ENCODE measurements at places on chromosomes 6 and 20. TPM values are rescaled to one million over a fixed set of nuclear protein-coding genes. Genes with fewer than 3 reads are reported as not detected.

DNA sequence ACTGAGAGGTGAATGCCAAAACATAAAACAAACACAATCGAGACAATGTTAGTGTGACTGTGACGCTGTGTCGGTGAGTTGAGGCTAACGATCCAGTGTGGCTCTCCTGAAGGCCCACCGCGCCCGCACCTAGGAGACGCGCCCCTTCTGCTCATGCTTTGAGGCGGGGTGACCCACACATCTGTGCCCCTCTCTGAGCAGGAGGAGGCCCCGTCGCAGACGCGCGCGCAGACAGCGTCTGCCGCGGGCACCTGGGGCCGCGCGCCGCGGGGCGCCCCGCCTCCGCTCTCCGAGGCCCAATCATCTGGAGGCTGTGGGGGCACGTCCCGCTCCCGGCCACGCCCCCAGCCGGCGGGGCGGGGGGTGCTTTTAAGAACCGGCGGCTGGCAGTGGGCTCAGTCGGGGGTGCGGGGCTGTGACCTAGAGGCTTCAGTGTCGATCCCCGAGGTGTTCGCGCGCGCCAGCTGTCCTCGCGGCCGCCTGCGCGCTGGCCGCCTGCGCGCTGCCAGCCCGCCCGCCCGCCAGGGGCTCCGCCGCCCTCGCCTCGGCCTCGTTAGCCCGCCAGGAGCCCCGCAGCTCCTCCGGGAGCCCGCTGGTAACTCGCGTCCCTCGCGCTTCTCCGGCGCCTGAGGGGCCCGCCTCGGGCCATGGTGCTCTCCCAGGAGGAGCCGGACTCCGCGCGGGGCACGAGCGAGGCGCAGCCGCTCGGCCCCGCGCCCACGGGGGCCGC lies at the start of gene SLC16A10:
Gene SLC16A10 (plus strand): TSS at position 398 of the 730 bp plus-strand sequence. CDS start 250 bp downstream, at position 648.
- peak; percentile 90 for DNase-seq
- H3K27ac ChIP-seq = no peak within 1 kb of the TSS
- H3K4me3 ChIP-seq = peak within 1 kb of the TSS; percentile 91
- no peaks in the 10 kb centered on the region for H3K27me3 ChIP-seq
- H3K36me3 ChIP-seq = no peaks in the 10 kb centered on the region

DNA sequence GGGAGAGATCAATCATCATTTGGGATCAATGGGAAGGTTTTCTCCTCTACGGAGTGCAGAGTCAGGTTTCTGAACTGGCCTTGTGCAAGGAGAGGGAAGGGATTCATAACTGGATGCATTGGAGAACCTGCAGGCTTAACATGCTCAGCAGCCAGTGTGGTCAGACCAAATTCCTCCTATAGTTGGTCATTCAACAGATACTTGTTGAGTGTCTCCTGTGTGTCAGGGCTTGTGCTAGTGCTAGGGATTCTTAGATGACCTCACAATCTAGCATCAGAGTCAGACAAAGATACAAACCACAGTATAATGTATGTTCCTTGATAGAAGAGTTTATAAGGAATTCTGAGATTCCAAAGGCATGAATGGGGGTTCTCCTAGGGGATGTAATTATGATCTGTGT lies 23.9 kb downstream of the RALY start:
- no peak overlapping the region for H3K27ac ChIP-seq
- no peak overlapping the region for H3K4me3 ChIP-seq

DNA sequence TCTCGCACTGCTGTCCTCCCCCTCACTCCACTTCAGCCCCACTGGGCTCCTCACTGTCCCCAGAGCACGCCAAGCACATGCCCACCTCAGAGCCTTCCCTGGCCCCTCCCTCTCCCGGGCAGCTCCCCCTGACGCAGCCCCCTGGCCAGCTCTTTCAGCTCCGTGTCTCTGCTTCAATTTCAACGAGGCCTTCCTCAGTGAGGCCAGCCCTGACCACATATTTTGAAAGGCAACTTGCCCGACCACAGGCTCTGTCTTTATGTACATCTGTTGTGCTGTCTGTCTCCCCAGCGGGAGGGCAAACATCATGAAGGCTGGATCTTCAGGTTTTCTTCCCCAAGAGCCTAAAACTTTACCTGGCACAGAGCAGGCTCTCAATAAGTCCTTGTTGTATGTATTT lies 44.6 kb downstream of the JPH2 start:
- DNase-seq = no peak
- peak overlapping the region; percentile 37 for H3K27ac ChIP-seq
- H3K4me1 ChIP-seq = peaks cover 10% of the 10 kb centered on the region
- H3K27me3 ChIP-seq = no peaks in the 10 kb centered on the region
- H3K36me3 ChIP-seq = no peaks in the 10 kb centered on the region
- no peak overlapping the region for H3K4me3 ChIP-seq

- no peaks in the 10 kb centered on the region for H3K36me3 ChIP-seq
- no peak overlapping the region for H3K27ac ChIP-seq
- no peaks in the 10 kb centered on the region for H3K4me1 ChIP-seq
- no peak overlapping the region for H3K4me3 ChIP-seq
These were observed 7.1 kb downstream of the CD93 start for GRCh38 chr20:23079016-23079351.

DNA sequence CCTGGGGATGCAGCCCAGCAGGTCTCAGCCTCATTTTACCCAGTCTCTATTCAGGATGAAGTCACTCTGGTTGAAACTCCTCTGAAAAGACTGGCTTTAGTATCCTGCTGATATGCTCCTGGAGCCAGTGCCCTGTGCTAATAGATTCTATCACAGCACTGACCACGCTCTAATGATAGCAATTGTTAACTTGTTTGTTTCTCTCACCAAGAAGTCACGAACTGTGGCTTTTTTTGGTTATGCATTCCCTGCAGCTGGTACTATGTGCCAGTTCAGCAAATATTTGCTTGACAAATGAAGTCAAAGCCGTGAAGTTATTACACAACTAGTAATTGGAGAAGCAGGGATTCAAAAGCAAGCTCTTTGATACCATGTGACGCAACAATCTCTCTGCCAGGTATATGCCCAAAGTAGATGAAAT lies 754.6 kb downstream of the KIF16B start:
- no peak overlapping the region for H3K27ac ChIP-seq
- no peak for DNase-seq
- no peaks in the 10 kb centered on the region for H3K27me3 ChIP-seq
- H3K36me3 ChIP-seq = no peaks in the 10 kb centered on the region
- no peak overlapping the region for H3K4me3 ChIP-seq
- H3K4me1 ChIP-seq = peaks cover 1% of the 10 kb centered on the region

GRCh38 chr20:58514321-58515232 lies 622 bp downstream of the APCDD1L start:
- H3K4me1 ChIP-seq = no peaks in the 10 kb centered on the region
- DNase-seq = no peak
- H3K4me3 ChIP-seq = peak overlapping the region; percentile 5
- no peaks in the 10 kb centered on the region for H3K36me3 ChIP-seq
- H3K27ac ChIP-seq = no peak overlapping the region

GRCh38 chr6:169189182-169189581 lies 64.5 kb downstream of the THBS2 start:
- peak overlapping the region; percentile 93 for H3K27ac ChIP-seq
- H3K27me3 ChIP-seq = no peaks in the 10 kb centered on the region
- DNase-seq = no peak
- no peaks in the 10 kb centered on the region for H3K36me3 ChIP-seq
- H3K4me3 ChIP-seq = no peak overlapping the region
- H3K4me1 ChIP-seq = no peaks in the 10 kb centered on the region

DNA sequence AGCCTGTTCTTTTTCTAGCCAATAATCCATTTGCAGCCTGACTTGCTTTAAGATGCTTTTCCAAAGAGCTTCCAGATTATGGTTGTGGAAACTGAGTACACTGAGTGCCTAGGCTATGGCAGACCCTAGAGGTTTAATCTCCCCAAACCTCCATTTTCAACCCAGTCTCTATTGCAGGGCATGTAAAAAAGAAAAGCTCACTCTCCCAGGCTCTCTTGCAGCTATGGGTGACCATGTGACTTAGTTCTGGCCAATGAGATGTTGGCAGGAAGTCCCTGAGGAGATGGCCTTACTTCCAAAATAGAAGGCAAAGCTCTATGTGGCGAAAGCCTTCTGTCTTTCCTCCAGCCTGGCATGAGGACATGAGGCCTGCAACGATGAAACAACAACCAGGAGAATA lies 3.8 kb downstream of the PDRG1 start:
- H3K27me3 ChIP-seq = no peaks in the 10 kb centered on the region
- no peaks in the 10 kb centered on the region for H3K4me1 ChIP-seq
- peaks cover 2% of the 10 kb centered on the region for H3K36me3 ChIP-seq
- DNase-seq = no peak
- H3K27ac ChIP-seq = no peak overlapping the region

GRCh38 chr6:65259059-65259458 lies 448.0 kb downstream of the EYS start:
- no peaks in the 10 kb centered on the region for H3K4me1 ChIP-seq
- H3K27me3 ChIP-seq = no peaks in the 10 kb centered on the region
- no peak overlapping the region for H3K4me3 ChIP-seq
- DNase-seq = no peak

DNA sequence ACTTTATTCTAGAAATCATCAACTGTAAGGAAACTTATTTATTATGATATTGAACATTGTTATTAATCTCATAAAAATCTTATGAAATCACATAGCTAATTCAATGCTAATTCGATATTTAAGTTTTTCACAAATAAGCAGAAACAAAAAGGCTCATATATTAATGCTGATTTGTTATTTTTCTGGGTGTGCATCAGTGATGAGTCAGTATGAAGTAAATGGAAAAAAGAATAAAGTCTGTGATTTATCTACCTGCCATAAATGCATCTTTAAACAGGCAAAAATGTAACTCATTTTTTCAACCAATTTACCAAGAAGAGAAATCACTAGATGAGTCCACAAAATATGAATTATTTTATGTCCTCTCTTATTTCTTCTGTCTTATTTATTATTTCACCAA lies 253.5 kb downstream of the PTPRK start:
- no peak overlapping the region for H3K4me3 ChIP-seq
- no peaks in the 10 kb centered on the region for H3K27me3 ChIP-seq
- no peak overlapping the region for H3K27ac ChIP-seq

DNA sequence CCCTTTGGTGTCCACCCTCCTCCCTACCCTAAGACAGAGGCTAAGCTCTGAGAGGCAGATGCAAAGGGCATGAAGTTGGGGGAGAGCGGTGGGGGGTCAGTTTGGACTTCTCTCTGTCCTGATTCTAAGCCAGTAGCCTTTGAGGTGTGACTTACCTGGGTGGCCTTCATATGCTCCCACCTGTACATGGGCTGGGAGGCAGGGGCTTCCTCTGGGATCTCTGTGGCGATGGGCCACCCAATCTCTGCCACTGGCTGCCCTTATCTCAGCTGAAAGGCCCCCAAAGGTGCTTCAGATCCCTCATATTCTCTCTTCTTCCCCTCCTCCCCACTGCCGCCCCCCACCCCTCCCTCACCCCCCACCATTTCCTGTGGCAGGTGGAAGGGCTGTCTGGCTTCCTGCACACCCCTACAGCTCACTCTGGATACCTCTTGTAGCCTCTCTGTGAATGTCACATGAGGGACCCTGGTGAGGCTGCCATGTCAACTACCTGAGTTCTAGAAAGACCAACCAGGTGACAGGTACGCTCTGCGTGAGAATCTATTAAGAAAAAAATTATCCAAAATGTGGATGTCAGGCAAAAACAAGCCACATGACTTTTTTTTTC lies 34.0 kb downstream of the PNLDC1 start:
- H3K27ac ChIP-seq = no peak overlapping the region
- no peaks in the 10 kb centered on the region for H3K27me3 ChIP-seq
- no peak for DNase-seq
- H3K4me1 ChIP-seq = no peaks in the 10 kb centered on the region
- no peaks in the 10 kb centered on the region for H3K36me3 ChIP-seq
- no peak overlapping the region for H3K4me3 ChIP-seq

DNA sequence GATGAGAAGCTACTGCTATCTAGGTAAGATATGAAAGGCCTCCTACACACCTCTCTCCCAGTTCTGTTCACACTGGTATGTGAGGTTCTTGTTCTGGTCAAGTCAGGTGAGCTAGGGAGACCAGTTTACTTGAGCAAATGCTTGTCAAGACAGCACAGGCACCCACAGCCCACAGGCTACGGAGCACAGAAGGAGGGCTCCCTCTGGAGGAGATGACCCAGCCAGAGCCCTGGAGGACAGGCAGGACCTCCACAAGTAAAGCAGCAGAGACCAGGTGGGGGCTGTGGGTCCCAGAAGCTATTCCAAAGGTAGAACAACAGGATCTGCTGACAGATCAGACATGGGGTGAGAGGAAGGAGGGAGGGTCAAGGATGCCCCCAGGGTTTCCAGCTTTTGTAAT lies 13.2 kb downstream of the MMP24OS start:
- no peak for DNase-seq
- no peaks in the 10 kb centered on the region for H3K27me3 ChIP-seq
- H3K36me3 ChIP-seq = peaks cover 5% of the 10 kb centered on the region
- H3K27ac ChIP-seq = no peak overlapping the region

DNA sequence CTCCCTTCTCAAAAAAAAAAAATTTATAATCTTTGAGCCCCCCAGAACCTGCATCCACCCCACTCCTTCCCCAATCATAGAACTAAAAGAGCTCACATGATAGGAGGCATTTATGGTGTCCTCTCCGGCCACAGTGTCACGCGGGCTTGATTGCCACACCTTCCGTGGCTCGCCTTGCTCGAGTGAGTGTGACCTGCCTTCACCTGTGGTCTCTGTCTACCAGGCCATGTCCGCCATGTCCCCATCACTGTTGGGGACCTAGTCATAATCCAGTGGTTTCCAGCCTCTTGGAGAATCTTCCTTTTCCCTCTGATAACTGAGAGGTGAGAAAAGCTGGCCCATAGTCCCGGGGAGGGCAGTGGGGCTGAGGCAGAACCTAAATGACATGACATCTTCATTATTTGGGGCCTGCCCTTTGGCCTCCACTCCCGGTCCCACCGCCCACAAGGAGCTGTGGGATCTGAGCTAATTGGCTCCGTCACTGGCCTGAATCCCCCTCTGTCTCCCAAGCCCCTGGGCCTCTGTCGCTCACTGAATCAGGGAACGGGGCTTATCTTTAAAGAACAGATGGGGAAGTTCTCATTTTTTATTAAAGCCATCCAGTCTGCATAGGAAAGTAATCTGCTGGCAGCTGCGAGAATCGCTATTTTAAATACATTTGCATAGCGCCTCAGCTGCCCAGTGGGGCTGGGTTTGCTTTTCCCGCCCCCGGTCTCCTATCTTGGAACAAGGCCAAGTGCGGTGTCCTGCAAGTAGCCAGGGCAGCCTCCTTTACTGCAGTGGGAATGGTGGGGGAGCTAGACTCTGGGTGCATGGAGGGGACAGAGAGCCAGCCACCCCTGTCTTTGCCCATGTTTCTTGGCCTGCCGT lies 197.6 kb upstream of the PMEPA1 start:
- no peak overlapping the region for H3K27ac ChIP-seq
- no peaks in the 10 kb centered on the region for H3K27me3 ChIP-seq
- H3K4me1 ChIP-seq = no peaks in the 10 kb centered on the region
- H3K4me3 ChIP-seq = no peak overlapping the region
- no peak for DNase-seq

GRCh38 chr6:10389739-10390494 lies 25.0 kb downstream of the TFAP2A start:
- no peaks in the 10 kb centered on the region for H3K4me1 ChIP-seq
- H3K4me3 ChIP-seq = no peak overlapping the region
- H3K27ac ChIP-seq = no peak overlapping the region

The CD83 gene
- 6.5 TPM for total RNA-seq

The SLA2 gene
- 0.99 TPM for total RNA-seq

The CDKN1A gene
- total RNA-seq = 132 TPM

The C6orf163 gene
- total RNA-seq = 4.2 TPM

The GPSM3 gene
- 26.2 TPM for total RNA-seq

The TINAG gene
- not detected for total RNA-seq
